Lung (tissue), 17 donors: ENCODE measurements at places on chromosomes 1 and 21.
A peak's percentile ranks its signal among the peaks of the same experiment; 100 is the strongest.

GRCh38 chr1:223621312-223621734 is 44.2 kb downstream of the CAPN8 start:
- DNase-seq: no peak

GRCh38 chr1:231385416-231385748 is 36.7 kb downstream of the EGLN1 start:
- DNase-seq: no peak

DNA sequence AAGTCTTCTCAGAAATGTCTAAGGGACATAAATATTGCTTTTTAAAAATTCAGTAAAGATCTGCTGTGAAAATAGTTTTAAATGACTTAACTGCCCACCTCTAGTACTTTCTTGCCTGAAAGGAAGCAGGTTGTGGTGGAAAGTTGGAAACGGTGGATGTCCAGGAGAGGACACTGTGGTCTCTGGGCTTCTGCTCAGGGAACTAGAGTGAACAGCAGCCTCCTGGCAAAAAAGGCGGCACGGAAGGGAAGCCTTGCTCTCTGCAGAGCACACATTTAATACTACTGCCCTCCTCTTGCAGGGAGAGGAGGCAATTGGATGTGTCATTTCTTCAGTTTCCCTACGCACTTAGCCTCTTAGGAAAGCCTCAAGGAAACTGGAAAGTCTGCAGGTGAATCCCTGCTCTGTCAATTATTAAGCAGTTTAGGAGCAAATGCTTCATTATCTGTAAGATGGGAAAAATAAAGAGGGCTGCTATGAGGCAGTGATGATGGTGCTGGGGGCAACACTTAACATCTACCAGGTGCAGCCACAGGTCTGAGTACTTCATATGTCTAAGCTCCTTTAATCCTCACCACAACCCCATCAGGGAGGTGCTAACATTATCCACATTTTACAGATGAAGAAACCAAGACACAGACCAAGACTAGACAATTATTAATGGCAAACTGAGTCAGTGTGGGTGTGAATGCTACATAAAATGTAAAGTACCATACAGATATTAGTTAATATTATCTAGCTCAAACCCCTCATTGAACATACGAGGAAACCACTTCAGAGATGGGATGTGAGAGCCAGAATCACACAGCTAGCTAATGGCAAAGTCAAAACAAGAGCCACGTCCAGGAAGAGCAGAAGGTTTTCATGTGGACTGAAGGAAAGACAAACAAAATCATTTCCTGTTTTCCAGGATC is 108.9 kb upstream of the ADAR start:
- no peak for DNase-seq

GRCh38 chr1:191804311-191804710 is 354.0 kb upstream of the RGS18 start:
- DNase-seq: peak; percentile 10

DNA sequence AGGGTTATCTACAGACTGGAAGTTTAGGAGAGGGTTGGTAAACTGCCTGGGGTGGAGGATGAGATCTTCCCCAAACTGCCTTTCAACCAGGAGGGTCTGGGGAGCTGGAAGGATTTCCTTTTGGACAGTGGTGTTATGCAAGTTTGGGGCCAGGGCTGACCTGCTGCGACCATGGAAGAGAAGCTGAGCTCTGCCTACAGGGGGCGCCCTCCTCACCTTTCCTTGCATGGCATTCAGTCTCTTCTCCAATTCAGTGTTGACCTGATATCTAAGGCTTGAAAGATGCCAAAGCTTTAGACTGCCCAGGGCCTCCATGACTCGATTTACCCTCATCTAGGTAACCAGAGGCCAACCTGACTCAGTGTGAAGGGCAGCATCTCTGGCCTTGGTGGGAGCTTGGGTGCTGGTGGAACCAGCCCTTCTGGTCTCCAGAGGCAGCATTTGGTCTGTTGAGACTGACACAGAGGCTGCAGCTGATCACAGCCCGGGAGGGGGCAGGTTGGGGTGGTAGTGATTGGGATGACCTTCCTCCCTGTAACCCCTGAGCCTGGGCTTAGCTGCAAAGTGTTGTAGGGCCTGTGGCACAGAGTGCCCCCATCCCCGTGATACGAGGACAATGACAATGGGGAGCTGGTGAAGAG is 170.0 kb downstream of the GRIK3 start:
- no peak for DNase-seq

DNA sequence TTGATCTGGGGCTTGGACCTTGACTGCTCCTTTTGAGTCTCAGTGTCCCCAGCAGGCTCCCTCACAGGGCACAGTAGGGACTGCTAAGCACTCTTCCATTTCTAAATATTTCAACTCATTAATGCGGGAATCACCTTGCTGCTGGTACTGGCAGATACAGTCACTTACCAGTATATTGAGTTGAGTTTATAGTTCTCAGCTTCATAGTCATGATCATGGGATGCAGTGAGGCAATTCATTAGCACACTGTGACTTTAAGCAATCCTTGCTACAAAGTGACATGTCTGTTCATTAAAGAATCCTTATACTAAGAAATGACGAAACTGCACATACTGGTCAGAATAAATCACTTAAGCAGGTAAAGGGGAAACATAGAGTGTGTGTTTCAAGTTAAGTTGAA is 240.8 kb downstream of the SPATA17 start:
- no peak for DNase-seq

GRCh38 chr1:228004331-228004855 is 2.4 kb upstream of the WNT3A start:
- DNase-seq: no peak

DNA sequence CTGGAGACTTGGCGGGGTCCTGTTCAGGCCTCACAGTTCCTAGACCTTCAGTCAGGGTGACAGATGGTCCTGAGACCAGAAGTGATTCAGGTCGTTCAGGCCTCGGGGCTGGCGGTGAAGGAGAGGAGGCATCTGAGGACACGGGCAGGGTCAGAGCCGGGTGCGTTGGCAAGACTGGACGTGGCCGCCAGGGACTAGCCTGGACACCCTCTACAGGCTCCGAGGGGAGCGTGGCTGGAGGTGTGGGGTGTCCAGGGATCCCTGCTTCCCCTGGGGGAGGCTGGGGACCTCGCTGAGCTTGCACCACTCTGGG is 64.0 kb upstream of the TARDBP start:
- no peak for DNase-seq

GRCh38 chr1:175871647-175872046 is 128.3 kb upstream of the TNR start:
- DNase-seq: no peak

DNA sequence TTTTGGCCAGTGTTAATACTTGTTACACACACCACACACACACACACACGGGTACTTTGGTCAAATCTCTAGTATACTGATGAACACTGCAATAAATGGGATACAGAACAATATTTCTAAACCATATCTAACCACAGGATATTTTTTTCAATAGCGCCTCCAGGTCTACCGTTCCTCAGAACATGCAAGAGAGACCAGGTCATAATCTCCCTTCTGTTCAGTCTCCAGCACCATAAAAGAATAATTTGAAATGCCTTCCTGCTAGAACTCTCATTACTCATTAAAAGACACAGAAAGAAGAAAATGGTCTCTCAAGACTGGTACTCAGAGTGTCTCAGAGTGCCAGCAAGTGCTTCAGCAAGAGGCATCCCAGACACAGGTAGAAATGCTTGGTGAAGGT is 11.5 kb upstream of the SLC44A3 start:
- no peak for DNase-seq

DNA sequence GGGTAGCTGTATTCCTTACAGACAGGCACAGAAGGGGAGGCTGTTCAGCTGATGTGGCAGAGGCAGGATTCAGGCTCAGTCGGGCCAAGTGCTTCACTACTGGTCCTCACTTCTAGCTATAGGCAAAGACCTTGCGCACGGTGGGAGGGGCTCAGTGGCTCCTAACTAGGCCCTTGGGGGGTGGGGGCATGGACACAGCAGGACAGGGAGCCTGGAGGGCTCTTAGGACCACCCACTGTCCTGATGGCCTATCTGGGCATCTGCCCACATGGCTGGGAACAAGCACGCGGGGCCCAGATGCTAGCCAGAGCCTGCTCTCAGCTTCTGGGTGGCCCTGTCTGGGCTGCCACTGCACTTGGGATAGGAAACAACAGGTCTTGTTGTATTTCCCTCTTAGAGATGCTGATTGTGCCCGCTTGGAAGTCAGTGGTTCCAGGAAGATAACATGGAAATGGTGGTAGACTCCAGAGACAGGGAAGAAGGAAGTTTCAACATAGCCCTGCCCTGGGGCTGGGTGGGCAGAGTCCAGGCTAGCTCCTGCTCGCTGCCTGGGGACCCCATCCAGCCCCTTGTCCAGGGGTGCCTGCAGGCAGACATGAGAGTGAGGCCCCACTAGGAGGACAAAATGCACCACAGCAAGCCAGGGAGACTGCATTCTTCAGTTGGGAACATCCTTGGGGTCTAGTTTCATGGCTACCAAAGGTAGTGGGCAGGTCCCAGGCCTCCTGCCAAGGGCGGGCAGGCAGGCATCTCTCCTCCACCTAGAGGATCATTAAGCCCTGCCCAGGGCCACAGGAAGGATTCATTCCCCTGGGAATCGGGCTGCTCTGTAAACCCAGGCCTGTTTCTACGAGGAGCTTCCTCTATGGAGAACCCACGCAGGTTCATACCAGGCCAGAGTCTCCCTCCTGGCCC is 102.5 kb downstream of the BCAR3 start:
- DNase-seq: no peak

GRCh38 chr1:65319754-65320153 is 10.4 kb downstream of the DNAJC6 start:
- no peak for DNase-seq

GRCh38 chr1:20174937-20175666 is 10.8 kb upstream of the UBXN10 start:
- DNase-seq: no peak

DNA sequence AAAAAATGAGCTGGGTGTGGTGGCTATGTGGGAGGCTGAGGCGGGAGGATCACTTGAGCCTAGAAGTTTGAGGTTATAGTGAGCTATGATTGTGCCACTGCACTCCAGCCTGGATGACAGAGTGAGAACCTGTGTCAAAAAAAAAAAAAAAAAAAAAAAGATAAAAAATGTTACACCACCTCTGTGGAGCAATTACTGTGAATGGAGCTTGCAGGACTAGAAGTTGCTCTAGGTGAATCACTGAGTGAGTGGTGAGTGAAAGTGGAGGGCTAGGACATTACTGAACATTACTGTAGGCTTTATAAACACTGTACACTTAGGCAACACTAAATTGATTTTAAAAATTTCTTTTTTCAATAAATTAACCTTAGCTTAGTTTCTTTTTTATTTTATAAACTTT is 21.9 kb downstream of the TLCD4 start:
- no peak for DNase-seq

- DNase-seq: no peak
These were observed 5.7 kb downstream of the UBXN11 start for GRCh38 chr1:26300578-26301275.

DNA sequence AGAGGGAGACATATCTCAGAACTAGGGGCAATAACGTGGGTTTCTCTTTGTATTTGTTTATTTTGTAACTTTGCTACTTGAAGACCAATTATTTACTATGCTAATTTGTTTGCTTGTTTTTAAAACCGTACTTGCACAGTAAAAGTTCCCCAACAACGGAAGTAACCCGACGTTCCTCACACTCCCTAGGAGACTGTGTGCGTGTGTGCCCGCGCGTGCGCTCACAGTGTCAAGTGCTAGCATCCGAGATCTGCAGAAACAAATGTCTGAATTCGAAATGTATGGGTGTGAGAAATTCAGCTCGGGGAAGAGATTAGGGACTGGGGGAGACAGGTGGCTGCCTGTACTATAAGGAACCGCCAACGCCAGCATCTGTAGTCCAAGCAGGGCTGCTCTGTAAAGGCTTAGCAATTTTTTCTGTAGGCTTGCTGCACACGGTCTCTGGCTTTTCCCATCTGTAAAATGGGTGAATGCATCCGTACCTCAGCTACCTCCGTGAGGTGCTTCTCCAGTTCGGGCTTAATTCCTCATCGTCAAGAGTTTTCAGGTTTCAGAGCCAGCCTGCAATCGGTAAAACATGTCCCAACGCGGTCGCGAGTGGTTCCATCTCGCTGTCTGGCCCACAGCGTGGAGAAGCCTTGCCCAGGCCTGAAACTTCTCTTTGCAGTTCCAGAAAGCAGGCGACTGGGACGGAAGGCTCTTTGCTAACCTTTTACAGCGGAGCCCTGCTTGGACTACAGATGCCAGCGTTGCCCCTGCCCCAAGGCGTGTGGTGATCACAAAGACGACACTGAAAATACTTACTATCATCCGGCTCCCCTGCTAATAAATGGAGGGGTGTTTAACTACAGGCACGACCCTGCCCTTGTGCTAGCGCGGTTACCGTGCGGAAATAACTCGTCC is 1.3 kb upstream of the OLIG2 start:
- no peak for DNase-seq

GRCh38 chr1:54766726-54767125 is 2.4 kb upstream of the PARS2 start:
- no peak for DNase-seq

- DNase-seq: peak; percentile 68
These were observed at the start of gene ADGRB2 for GRCh38 chr1:31764312-31765040. Gene ADGRB2, minus strand, starts transcription at chr1:31764340. Its CDS starts 7,119 bp downstream, at chr1:31757221.

DNA sequence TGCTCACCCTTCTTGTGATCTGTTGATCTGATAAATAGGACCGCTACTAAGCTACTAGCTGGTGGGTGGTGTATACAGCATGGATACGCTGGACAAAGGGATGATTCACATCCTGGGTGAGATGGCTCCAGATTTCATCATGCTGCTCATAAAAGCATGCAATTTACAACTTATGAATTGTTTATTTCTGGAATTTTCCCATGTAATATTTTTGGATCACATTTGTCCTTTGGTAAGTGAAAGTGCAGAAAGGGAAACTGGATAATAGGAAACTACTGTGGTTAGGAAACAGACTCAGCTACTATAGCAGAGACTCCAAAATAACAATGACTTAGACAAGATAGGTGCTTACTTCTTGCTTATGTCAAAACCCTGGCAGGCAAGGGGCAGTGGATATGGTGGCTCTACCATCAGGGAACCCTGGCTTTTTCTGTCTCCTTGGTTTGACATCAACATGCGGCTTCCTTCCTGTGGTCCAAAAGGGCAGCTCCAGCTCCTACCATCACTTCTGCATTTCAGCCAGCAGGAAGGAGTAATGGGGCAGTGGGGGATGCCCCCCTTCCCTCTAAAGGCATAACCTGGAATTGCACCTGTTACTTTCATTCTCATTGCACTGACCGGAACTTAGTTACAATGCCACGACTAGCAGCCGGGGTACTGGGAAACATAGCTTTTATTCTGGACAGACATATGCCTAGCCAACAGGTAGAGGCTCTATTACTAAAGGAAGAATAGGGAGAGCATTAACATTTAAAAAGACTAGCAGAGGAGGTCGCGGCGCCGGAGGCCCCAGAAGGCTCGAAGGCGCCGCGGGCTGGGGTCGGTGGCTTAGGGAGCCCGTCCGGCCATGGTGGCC is 13.8 kb upstream of the AK2 start:
- no peak for DNase-seq

- no peak for DNase-seq
These were observed 11.6 kb downstream of the ADAM30 start for GRCh38 chr1:119884711-119885110.

GRCh38 chr21:44402323-44403105 is 49.1 kb downstream of the TRPM2 start:
- no peak for DNase-seq
